Activated naive CD4-positive, alpha-beta T cell treated with anti-CD3 and anti-CD28 coated beads for 36 hours (primary cell): ENCODE measurements at places on chromosomes 2 and 18.
A peak's percentile ranks its signal among the peaks of the same experiment; 100 is the strongest.

DNA sequence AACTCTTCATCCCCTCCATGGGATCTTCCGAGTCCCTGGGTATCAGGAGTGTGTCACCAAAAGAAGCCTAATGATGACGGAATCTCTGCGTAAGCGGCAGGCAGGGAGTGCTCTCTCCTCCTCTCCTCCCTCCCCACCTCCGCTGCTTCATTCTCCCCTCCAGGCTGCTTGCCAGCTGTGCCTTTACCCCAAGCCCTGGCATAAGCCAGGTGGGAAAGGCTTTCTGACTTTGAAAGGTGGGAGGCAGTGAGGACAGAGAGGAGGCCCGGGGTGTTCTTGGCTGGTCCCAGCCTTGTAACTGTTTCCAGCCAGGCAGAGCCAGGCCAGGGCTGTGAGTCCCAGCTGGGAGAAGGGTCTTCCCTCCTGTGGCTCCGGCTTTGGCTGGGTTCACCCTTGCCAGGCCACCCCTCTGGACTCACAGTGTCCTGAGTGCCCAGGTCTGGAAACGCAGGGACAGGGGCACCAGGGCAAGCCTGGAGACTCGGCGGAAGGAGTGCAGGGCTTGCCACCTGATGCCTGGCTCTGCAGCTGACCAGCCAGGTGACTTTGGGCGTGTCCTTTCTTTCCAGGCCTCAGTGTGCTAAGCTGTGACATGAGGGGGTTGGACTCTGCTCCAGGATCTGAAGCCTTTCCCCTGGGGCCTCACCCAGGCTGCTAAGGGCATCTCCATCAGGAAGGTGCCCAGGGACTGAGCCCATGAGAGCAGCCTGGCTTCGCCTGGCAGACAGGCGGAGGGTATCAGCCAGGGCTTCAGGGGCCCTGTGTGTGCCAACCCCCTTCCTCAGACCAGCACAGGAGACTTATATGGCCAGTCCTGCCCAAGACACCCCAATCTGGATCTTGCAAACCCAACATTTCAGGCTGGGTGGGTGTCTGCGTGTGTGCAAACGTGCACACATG, 32.7 kb upstream of the HPCAL1 start:
- no peak for DNase-seq

GRCh38 chr2:198371329-198371728, 566.9 kb downstream of the PLCL1 start:
- DNase-seq: no peak

- peak; percentile 25 for DNase-seq
Measured at GRCh38 chr2:221572821-221573429, 821 bp upstream of the EPHA4 start.

DNA sequence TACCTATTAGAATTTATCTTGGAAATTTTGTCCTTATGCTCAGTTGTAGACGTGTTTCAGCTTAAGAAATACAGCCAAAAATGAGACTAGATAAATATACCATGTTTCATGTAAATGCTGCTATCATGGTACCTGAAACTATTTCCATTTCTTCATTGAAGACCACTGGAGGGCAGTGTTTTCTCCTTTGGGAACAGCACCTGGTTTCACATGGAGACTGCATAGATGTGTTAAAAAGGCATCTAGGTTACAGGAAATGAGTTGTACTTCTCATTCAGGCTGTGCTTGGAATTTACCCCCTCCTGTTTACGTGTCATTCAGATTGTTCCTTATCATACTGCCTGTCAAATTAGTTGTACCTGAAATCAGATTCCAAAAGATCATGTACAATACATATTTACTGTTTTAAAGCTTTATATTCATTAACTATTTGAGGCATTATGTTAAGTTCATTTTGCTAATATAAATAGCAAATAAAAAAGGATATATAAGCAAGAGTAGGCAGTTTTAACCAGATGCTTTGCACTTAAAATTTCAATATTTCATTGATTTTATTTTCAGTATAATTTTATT, 57.3 kb upstream of the PSMD14 start:
- DNase-seq: peak; percentile 13

DNA sequence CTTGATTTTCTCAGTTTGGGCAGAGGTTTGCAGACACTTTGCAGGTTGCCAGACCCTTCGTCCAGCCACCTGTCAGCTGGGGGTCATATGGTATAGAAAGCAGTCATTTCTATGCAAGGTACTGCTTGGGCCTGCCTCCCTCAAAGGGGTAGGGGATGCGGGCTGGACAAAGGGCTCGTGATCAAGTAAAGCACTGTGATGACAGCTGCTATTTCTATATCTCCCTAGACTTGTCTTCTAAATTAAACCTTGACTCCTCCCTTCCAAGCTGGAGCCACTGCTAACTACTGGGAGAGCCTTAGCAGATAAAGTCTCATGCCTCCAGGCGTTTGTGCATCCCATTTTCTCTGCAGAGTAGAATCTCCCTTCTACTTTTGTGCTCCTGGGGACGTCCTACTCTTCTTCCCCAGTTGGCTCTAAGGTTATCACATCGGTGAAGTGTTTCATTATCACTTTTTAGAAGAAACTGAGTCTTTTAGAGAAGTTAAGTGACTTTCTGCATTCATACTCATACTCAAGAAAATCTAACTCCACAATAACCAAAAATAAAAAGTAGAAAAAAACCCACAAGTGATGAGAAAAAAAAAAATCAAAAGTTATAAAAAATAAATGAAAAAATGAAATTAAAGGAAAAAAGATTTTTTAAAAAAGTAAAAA, 710 bp upstream of the XRCC5 start:
- no peak for DNase-seq

- DNase-seq: no peak
Measured at GRCh38 chr18:22604390-22604985, 186.8 kb upstream of the CTAGE1 start.

DNA sequence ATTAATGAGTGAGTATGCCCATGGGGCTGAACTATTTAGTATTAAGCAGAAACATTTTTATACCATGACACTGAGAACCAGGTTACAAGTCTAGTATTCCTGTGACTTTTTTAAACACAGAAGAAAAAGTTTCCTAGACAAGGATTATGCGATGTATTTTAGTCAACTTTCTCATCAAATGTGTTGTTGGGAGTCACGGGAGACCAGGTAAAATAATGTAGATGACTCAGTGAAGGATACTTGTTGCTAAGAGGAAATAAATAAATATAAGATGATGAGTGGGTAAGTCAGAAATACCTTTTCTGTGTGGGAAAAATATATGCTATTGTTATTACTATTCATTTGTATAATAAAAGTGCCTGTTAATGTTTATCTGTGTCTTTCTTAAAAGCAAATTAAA, 23.4 kb downstream of the MBD5 start:
- DNase-seq: no peak

DNA sequence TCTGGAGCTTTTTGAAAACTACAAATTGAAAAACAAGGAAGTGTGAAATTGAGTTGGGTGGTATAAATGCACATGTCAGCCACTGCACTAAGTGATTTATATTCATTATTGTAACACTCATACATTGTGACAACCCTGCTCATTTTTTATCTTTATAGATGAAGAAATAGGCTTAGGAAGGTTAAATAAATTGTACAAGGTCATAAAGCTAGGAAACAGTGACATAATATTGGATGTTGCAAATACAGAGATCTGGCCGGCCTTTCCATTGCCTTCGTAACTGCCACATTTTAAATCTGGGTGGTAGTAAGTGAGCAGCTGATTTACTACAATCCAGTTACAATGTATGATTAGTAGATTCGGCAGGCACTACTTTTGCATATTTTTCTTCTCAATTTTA, 76.6 kb upstream of the LPIN2 start:
- DNase-seq: no peak

DNA sequence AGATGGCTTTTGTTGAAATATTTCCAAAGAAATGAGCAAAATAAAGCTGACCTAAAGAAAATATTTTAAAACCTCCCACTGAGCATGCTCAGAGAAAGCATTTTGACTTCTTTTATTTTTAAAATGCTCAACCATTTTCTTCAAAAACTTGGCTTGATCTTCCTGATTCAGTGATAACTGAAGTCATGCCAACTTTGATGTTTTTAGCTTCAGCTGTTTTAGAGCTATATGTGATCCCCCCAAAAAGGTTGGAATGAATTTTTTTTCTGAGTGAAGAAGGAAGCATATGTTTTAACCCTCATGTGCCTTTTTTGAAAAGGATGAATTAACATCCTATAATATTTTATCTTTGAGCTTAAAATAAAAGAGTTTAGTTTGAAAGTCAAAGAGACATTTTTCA, 612.0 kb downstream of the ARHGAP15 start:
- DNase-seq: no peak

DNA sequence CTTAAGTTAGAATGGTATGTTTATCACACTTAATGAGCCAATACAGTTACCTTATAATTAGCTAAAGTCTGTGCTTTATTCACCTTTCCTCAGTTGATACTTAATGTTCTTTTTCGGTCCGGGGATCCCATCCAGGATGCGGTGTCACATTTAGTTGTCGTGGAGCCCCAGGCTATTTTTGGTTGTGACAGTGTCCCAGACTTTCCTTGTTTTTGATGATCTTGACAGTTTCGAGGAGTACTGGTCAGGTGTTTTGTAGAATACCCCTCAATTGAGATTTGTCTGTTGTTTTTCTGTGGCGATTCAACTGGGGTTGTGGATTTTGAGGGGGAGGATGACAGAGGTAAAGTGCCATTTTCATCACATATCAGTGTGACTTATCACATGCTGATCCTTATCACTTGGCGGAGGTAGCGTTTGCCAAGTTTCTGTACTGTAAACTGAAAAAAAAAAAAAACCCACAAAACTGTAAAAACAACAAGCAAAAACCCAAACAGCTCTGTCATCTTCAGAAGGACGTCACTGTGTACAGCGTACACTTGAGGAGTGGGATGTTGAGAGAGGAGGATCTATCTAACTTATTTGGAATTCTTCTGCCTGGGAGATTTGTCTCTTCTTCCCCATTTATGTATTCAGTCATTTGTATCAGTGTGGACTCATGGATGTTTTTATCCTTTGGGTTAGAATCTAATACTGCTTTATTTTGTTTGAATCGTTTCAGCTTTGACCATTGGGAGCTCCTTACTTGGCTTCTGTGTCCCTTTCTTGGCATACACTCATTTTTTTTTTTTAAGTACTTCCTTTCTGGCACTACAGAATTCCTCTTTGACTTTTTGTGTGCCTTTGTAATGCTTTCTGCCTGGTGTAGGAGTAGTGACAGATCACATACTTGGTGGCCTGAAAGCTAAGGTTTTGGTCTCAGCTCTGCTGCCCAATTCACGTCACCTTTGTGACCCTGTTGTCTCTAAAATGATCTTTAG, 68.1 kb downstream of the FMNL2 start:
- peak; percentile 15 for DNase-seq
